Activated CD4-positive, alpha-beta T cell treated with anti-CD3 and anti-CD28 coated beads, Interleukin-2, amount 10 ng/mL, durations not matched to agents 7 days and 5 days (primary cell): ENCODE measurements at places on chromosomes 5 and 9.

- DNase-seq, result no peak
Observed at GRCh38 chr5:62718324-62718723, 139.7 kb downstream of the LRRC70 start.

GRCh38 chr9:125993466-125993865 lies 246.3 kb downstream of the PBX3 start:
- DNase-seq, result no peak

- peak; percentile 81 for DNase-seq
Observed at GRCh38 chr9:136403538-136403914, 3.6 kb upstream of the SNAPC4 start.

DNA sequence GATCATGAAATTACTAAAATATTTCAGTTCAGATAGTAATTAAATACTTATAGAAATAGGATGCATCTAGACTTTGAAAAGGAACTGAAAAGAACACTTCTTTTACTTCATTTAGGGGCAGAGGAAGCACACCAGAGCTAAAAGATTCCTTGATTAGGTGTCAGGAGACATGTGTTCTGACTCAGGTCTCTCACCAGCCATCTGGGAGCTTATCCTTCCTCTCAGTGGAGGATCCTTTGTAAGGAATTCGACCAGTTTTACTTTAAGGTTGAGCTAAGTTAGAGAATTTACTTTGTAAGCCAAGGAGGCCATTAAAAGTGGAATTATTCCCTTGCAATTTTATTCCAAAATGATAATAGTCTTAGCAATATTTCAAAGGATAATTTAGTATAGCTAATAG lies 16.7 kb downstream of the VCAN start:
- no peak for DNase-seq

DNA sequence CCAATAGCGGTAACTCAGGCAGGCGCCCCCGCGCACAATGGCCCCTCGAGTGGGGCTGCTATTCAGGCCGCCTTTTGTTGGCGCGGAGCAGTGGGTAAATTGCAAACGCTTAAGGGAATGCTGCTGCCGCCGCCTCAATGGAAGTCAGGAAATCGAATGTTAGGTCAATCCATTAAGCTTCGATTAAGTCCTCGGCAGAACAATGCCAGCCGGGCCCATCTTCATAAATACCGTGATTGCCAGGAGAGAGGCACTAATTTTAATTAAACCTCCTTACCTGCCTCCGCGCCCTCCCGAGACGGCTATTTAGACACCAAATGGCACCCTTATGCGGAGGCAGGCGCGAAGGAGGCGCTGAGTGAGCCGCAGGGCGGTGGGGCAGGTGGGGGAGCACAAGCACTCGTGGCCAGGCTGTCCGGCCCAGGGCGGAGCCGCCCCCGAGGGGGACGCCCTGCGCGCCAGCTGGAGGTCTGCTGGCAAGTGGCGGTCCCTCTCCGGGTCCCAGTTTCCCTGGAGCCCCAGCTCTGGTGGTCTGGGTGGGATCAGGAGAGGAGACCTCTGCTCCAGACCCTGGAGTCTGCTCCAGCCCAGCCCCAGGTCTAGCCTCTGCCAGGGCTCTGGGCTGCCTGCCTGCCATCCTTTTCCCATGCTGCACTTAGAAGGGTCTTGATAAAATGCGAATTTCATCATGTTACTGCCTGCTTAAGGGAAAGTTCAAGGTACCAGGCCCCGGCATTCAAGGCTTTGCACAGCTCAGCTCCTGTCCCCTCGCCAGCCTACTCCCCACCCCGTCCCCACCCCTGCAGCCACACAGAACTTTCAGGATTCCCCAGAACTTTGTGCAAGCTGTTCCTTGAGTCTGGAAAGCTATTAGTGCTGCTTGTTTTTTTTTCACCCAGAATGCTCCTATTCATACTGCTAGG lies 19.7 kb downstream of the NR5A1 start:
- no peak for DNase-seq
